ENCODE measurements at places on chromosomes 12 and 14. TPM values are rescaled to one million over a fixed set of nuclear protein-coding genes. Genes with fewer than 3 reads are reported as not detected.

DHRS2 gene
- total RNA-seq: 8.7 TPM

LTBP2 gene
- total RNA-seq: 16.4 TPM

CDKN3 gene
- 84.0 TPM for total RNA-seq

DERA gene
- 42.7 TPM for total RNA-seq
